Smooth muscle cell of the umbilical artery (primary cell): ENCODE measurements at places on chromosomes 1 and 21. TPM values are rescaled to one million over a fixed set of nuclear protein-coding genes. Genes with fewer than 3 reads are reported as not detected.

KCNE2 gene
- not detected in 2 replicates for total RNA-seq

ZNF326 gene
- 7.7 and 8.3 TPM in 2 replicates for total RNA-seq

AGMAT gene
- 1.5 and 2.0 TPM in 2 replicates for total RNA-seq

TMEM269 gene
- total RNA-seq, result not detected in 2 replicates

DISP3 gene
- under 0.01 TPM in 2 replicates for total RNA-seq

RGS5 gene
- total RNA-seq, result 11.0 and 33.9 TPM in 2 replicates

CGN gene
- 0.09 TPM in 1 of 2 replicates, not detected in the other for total RNA-seq

SLC9C2 gene
- 0.30 and 0.46 TPM in 2 replicates for total RNA-seq

BARHL2 gene
- total RNA-seq, result not detected in 2 replicates

SOX13 gene
- 1.5 and 3.0 TPM in 2 replicates for total RNA-seq

FLG gene
- total RNA-seq, result under 0.01 and 0.09 TPM in 2 replicates

SYT2 gene
- total RNA-seq, result not detected in 2 replicates

IGSF3 gene
- 0.89 and 2.4 TPM in 2 replicates for total RNA-seq

NFASC gene
- 10.1 and 35.9 TPM in 2 replicates for total RNA-seq

CYP4A22 gene
- total RNA-seq, result not detected in 2 replicates

CFAP126 gene
- total RNA-seq, result not detected in 2 replicates

CLK2 gene
- total RNA-seq, result 23.8 and 32.3 TPM in 2 replicates

DNAJC11 gene
- 37.7 and 75.8 TPM in 2 replicates for total RNA-seq

TCEANC2 gene
- 3.0 and 3.8 TPM in 2 replicates for total RNA-seq

LCE2A gene
- not detected in 2 replicates for total RNA-seq

KLHL17 gene
- total RNA-seq, result 9.2 and 14.8 TPM in 2 replicates

LIPI gene
- not detected in 2 replicates for total RNA-seq

CA14 gene
- total RNA-seq, result not detected in 2 replicates

KIF21B gene
- total RNA-seq, result 0.59 and 3.0 TPM in 2 replicates

C1orf115 gene
- total RNA-seq, result 0.28 and 0.30 TPM in 2 replicates

NID1 gene
- 62.6 and 66.5 TPM in 2 replicates for total RNA-seq

GDAP2 gene
- 24.9 and 37.2 TPM in 2 replicates for total RNA-seq

EFCAB7 gene
- total RNA-seq, result 6.1 and 8.6 TPM in 2 replicates

TOR1AIP2 gene
- 111 and 152 TPM in 2 replicates for total RNA-seq

VCAM1 gene
- total RNA-seq, result 64.1 and 73.6 TPM in 2 replicates

VANGL2 gene
- under 0.01 and 0.23 TPM in 2 replicates for total RNA-seq

PLA2G2C gene
- total RNA-seq, result not detected in 2 replicates

SELENBP1 gene
- total RNA-seq, result 11.2 and 14.6 TPM in 2 replicates

CRYZ gene
- total RNA-seq, result 25.8 and 38.9 TPM in 2 replicates

SYT6 gene
- total RNA-seq, result not detected in 2 replicates

COG2 gene
- total RNA-seq, result 19.6 and 21.2 TPM in 2 replicates

TMEM82 gene
- total RNA-seq, result not detected in 2 replicates

CHI3L2 gene
- total RNA-seq, result 0.51 and 0.89 TPM in 2 replicates

ESPN gene
- 0.05 TPM in 1 of 2 replicates, not detected in the other for total RNA-seq

OR2T27 gene
- total RNA-seq, result not detected in 2 replicates

STPG1 gene
- 4.5 and 6.3 TPM in 2 replicates for total RNA-seq

RCSD1 gene
- not detected in 2 replicates for total RNA-seq

AZIN2 gene
- total RNA-seq, result 7.2 and 30.3 TPM in 2 replicates

TMEM52 gene
- total RNA-seq, result 0.32 TPM in 1 of 2 replicates, not detected in the other

CFHR5 gene
- not detected in 2 replicates for total RNA-seq

C1QB gene
- not detected in 2 replicates for total RNA-seq

LMX1A gene
- total RNA-seq, result not detected in 2 replicates

KRTAP21-2 gene
- total RNA-seq, result not detected in 2 replicates
